ENCODE measurements at places on chromosomes 12 and 14.
A peak's percentile ranks its signal among the peaks of the same experiment; 100 is the strongest.

DNA sequence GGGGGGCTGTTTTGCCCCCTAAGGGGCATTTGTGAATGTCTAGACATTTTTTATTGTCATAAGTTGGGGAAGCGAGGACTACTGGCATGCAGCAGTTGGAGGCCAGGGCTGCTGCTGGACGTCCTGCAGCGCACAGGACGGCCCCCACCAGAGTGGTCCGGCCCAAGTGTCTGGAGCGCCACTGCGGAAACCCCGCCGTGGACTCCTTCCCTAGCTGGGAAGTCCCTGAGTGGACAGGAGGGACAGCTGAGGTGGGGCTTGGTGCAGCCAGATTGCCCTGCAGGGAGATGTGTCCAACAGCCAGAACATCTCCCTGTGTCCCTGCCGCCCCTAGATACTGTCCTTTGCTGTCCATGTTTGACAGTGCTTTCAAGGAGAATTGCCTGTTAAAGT, 5.5 kb downstream of the CKB start:
- DNase-seq, result no peak

DNA sequence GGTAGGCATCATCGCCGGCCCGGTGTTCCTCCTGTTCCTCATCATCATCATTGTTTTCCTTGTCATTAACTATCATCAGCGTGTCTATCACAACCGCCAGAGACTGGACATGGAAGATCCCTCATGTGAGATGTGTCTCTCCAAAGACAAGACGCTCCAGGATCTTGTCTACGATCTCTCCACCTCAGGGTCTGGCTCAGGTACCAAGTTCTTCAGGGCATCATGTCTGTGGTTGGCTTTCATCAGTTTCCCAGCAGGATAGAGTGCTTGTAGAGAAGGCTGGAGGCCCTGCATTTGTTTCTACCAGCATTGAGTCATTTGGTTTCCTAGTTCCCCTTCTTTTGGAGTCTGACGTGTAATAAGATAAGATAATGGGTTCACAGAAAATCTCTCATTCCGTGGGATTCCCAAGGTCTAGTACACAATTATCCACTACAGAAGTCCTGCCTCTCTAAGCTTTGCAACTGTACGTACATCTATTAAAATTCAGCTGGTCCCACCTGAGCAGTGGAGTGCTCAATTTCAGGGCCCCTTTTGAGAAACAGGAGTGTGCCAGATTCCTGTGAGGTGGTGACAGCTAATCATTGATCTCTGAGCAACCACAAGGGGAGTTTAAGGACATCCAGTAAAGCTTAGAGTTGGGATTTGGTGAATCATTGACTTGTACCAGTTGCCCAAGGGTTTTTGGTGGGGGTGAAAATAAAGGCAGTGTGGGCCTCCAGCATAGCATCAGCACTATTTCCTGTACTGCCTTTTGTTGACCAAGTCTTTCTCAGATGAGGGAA, 25.1 kb downstream of the ACVR1B start:
- no peak for DNase-seq

DNA sequence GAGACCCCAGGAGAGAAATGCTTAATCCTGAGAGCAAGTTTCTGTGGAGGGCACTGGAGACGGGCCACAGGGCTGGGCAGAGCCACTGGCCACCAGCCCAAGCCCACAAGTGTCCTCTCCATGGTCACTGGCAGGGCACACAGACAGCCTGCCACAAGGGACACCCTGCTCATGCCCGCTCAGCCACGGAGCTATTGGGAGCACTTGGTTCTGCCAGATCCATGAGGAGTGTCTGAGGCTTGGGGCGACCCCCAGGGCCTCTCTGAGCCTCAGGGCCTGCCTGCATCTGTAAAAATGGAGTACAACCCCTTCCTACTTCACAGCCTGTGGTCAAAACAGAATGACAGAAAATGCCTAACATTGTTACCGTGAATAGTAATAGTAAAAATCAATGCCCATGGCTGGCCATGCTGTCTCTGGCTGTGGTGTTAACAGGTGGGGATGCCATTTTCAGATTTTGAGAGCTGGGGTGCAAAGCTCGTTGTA, 3.2 kb downstream of the PGF start:
- no peak for DNase-seq

DNA sequence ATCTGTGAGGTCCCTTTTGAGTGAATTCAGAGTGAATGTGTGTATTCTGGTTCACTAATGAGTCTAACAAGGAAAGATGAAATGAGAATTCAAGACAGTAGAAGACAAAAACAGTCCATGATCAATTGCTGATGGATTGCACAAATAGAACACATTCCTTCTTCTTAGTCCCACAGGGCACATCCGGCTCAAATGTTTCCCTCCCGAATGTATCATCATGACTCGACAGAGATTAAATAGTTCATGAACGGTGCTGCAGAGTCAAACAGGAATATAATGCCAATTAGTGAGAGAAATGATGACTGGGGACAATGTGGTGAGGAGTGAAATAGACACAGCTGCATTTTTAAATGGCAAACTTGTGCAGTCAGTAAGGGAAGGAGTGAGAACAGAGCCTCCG, 11.5 kb upstream of the SFSWAP start:
- DNase-seq, result no peak

DNA sequence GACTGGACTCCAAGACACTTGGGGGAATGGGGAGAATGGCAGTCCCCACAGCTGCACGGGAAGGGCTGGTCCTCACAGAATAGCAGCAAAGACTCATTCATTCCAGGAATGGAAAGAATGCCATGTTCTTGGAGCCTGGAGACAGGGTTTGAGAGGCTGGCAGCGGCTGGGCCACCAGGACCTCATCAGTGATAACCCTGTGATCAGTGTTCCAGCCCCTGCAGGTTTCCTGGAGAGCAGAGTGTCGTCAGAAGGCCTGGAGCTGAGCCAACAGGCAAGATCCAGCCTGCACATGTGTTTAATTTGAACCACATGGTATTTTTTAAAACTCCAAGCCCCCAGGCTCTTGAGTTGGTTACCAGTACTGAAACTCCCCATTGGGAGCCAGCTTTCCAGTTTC, 11.3 kb downstream of the BDKRB1 start:
- no peak for DNase-seq

- no peak for DNase-seq
Measured at GRCh38 chr14:101789222-101789621, 27.7 kb downstream of the PPP2R5C start.

DNA sequence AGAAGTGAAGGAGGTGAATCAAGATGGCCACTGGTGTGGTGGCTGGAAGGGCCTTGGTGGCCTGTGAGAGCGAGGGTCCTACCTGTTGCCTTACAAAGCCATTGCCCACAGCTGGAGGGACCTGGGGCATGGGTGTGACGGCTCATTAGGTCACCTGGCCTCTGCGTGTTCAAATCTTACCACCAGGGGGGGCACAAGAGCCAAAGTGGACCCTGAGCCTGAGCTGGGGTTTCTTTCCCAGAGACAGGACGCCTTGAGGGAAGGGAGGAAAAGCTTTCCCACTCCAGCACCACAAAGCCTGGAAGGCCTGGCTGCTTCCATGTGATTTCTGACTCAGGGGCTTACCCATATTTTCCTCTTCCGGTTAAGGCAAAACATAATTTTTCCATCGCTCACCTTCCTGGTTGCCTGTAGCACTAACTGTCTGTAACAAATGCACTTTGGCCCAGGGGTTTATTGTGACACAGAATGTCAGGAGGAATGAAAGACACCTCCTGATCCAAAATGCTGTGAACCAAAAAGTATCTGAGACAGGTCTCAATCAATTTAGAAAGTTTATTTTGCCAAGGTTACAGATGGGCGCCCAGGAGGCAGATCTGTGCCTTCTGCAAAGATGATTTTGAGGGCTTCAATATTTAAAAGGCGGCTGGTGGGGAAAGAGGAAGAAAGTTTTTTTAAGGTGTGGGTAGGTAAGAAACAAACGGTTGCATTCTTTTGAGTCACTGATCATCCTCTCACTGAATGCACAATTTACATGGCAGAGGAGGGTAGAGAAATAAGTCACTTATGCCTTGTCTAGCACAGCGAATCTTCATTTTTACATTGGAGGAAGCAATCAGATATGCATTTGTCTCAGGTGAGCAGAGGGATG, 4.3 kb upstream of the CD9 start:
- DNase-seq, result peak; percentile 70

- DNase-seq, result no peak
Measured at GRCh38 chr12:66191547-66192126, 2.6 kb downstream of the IRAK3 start.

All from activated CD4-positive, alpha-beta T cell treated with anti-CD3 and anti-CD28 coated beads for 4 hours (primary cell).